Neural crest cell (in vitro differentiated cells): ENCODE measurements at places on chromosomes 7 and 10. TPM values are rescaled to one million over a fixed set of nuclear protein-coding genes. Genes with fewer than 3 reads are reported as not detected.

The PRLHR gene
- total RNA-seq = not detected in 2 replicates

The C10orf143 gene
- total RNA-seq = 2.7 TPM in 2 replicates

The NUTM2E gene
- total RNA-seq = 1.6 and 2.0 TPM in 2 replicates

The PON1 gene
- total RNA-seq = not detected in 2 replicates

The THSD7A gene
- total RNA-seq = 4.8 and 5.5 TPM in 2 replicates

The ZNF117 gene
- total RNA-seq = 26.0 and 27.7 TPM in 2 replicates

The ZFAND2A gene
- total RNA-seq = 13.6 and 14.5 TPM in 2 replicates

The ARL5B gene
- total RNA-seq = 38.4 and 41.0 TPM in 2 replicates

The SPDYE5 gene
- total RNA-seq = not detected in 2 replicates

DNA sequence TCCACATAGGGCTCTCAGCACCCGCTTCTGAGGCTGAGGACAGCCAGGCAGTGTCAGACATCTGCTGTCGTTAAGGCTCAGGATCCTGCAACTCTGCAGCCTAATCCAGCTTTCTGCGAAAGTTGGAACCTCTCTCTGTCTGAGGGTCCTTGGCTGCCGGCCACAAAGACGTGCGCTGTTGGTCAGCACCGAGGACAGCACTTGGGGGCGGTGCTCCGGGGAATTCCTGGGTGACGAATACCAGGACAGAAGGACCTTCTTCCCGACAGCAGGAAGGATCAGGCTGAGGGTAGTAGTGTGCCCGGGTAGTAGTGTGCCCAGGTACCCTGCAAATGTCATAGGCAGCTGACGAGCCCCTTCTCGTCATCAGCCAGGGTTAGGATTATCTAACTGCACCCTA, 16.0 kb upstream of the RASGEF1A start:
- peak; percentile 38 for DNase-seq

DNA sequence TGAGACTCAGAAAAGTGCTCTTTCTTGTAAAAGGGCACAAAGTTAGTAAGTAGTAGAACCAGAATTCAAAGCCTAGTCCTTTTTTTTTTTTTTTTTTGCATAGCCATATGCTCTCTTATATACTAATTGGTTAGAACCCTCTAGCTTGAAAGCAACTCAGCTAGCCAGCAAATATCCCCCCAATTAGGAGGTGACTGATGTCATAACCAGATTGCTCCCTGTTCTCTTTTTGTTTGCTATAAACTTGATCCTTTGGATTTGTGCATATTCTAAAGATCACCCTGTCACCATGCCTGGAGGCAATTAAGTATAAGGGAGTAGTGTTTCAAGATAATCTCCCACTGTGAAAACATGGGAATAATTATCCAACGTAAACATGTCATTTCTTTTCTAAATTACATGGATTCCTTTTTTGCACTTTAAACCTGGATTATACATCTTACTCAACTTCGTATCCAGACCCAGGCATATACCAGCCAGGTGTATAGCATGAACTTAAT, 963.4 kb downstream of the CNTNAP2 start:
- no peak for DNase-seq

GRCh38 chr7:28217143-28217542, 36.5 kb upstream of the JAZF1 start:
- DNase-seq = no peak

DNA sequence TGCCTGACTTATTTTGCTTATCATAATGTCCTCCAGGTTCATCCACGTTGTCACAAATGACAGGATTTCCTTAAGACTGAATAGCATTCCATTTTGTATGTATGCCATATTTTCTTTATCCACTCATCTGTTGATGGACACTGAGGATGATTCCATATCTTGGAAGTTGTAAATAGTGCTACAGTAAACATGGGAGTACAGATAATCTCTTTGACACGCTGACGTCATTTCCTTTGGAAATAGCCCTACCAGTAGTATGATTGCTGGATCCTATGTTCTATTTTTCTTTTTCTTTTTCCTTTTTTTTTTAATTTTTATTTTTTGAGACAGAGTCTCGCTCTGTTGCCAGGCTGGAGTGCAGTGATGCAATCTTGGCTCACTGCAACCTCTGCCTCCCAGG, 167.6 kb downstream of the CTTNBP2 start:
- DNase-seq = no peak

DNA sequence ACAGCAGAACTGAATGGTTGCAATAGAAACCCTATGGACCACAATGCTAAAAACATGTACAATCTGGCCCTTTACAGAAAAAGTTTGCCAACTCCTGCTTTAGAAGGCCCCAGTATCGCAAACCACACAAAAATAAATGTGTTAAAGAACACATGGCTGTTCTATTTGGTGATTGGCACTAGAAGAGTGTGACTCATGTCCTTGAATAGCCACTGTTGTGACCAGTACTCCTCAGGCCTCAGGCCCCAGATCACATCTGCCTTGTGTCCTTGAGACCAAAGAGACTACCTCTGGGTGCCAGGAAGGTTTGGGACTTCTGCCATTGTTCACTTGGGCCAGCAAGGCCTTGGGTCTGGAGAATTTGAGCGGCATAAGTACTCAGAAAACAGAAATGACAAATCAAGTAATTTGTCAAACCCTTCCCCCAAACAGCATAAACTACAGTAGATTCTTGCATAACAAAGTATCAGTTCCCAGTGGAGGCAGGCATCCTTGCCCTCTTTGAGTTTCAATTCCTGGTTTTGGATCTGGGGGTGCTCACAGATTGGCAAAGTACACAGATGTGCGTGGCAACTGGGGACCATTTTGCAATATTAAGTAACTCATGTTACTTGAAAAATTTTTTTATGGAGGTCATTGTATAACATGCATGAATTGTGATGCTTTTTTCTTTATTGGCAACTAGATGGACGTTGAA, 50.2 kb downstream of the MTURN start:
- DNase-seq = no peak

DNA sequence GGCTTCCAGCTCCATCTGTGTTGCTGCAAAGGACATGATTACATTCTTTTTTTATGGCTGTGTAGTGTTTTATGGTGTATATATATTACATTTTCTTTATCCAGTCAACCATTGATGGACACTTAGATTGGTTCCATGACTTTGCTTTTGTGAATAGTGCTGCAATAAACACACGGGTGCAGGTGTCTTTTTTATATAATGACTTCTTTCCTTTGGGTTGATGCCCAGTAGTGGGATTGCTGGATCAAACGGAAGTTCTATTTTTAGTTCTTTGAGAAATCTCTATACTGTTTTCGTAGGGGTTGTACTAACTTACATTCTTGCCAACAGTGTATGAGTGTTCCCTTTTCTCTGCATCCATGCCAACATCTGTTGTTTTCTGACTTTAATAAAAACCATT, 189.7 kb downstream of the ACTR3B start:
- DNase-seq = no peak

- no peak for DNase-seq
Measured at GRCh38 chr10:18504161-18504560, 147.2 kb downstream of the NSUN6 start.

GRCh38 chr10:68084469-68084868, 9.4 kb upstream of the HERC4 start:
- no peak for DNase-seq

DNA sequence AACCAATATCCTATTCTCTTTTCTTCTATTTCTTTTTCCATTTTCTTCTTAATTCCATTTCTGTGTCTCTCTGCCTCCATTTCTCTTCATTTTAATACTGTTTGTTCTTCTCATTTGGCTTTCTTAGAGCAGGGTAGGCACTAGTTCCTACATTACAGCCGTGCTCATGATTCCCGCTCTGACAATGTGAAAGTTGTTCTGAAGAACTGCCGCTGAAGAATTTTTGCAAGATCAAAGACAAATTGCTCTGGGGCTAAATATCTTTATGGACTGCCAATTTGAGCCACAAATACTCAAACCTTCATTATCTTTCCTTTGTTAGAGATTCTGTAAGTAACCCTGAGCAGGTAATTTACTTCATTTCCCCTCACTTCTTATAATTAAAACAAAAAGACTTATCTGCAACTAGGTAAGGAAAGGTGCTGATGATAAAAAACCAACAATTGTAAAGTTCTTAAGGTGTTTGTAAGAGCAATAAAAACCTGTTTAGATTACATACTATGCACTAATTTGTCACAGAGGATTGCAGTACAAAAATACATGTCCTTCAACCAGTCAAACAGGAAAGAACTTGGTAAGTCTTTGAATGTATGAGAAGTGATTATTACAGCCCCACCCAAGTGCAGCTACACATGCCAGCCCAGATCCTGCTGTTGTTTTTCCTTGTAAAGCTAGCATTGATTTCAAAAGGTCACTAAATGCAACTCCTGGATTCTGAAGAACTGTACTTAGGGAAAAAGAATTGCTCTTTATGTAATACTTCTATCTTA, 127.5 kb downstream of the COL28A1 start:
- DNase-seq = no peak

GRCh38 chr10:11170574-11170973, 152.9 kb downstream of the CELF2 start:
- no peak for DNase-seq

DNA sequence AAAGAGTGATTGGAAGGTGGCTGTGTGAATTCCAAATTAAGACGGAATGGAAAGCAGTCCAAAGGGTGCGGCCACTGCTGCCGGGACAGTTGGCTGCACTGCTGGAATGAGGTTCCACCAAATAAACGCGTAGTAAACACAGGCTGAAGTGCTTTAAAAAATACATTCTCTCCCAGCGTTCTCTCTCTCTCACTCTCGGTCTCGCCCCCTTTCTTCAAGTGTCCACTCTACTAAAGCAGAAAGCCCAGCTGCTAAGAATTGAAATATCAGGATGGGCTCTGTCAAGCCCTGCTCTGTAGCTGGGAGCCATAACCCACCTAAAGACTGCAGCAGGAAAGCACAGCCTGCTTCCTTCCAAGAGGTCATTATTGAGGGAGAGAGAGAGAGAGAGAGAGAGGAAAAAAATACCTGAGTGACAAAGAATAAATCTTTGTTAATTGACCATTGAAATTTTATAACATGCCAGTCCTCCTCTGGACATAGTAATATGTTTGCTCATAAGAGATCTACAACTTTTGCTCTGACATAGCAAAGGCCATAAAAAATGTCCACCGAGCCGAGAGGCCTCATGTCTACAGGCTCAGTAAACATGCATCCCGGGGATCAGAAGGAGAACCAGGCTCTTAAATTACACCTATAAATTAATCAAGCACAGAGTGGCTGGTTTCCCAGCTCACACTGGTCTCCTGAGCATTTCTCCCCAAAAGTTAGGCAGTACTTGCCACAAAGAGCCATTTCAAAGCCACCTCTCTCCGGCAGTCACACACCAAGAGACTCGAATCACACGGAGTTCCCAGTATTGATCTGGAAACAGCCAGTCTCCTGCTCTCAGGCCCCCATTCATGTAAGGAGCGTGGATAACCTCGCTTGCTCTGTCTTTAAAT, 72.8 kb downstream of the FGFR2 start:
- no peak for DNase-seq

DNA sequence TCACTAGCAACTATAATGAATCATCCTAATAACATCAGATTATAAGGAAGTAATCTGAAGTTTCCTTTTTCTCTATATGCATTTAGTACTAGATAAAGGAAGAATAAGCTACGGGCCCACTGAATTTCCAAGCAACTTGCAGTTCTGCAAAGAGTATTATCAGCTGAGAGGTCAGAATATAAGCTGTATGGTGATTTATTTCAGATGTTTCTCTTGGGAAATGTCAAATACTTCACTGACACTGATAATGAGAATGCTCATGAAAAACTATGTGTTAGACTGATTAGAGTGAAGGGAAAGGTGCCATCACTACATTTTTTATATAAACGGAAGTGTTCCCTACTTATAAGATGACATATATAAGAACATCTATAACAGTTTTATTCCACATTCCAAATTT, 251.2 kb upstream of the HGF start:
- DNase-seq = no peak

GRCh38 chr10:120555842-120556532, 99.0 kb downstream of the PLPP4 start:
- DNase-seq = no peak

- DNase-seq = no peak
Measured at GRCh38 chr10:80542652-80543318, 5.1 kb downstream of the SH2D4B start.

DNA sequence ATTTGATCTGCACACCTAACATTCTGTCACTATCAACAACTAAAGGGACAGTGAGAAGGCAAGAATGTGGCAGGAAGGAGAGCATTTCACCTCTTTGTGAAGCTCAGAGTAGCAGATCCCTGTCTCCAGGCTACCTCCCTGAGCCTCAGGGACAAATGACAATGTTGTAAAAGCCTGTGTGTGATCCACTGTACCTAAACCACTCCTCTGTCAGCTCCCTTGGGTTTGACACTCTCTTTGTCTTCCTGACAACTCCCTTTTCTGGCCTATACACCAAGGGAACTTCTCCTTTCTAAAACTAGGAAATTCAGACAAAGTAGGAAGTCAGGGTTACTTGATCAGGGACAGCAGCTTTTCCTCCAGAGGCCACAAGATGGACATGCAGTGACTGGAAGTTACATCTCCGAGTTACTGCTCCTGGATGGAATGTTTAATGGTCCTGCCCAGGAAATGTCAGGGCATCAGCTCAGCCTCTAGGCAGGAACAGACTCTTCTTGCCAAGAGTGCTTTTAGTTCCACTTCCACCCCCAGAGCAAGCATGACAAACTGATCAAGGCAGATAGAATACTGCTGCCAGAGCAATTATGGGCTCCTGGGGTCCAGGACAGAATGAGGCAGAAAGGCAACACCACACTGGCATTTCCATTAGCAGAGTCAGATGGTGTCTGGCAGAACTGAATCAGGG, 1014.5 kb upstream of the LRRTM3 start:
- no peak for DNase-seq

DNA sequence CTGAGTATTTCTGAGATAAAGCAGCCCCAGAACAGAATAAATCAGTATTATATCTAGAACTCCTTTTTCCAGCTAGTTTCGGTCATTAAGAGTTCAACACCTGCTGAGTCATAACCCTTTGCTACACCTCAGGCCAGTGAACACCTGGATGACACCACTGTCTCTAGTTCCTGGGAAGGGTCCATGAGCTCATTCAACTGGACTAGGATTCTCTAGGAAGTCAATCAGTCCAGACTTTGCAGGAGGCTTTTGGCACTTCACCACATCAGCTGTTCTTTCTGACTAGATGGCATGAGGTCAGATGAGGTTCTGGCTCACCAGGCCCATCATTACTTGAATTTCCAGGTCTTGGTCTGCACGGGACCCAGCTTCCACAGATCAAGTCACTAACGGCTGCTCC, 11.7 kb downstream of the SLC39A12 start:
- no peak for DNase-seq

GRCh38 chr7:73703757-73704639, 15.5 kb downstream of the STX1A start:
- peak; percentile 65 for DNase-seq
